HS-27A (cell line): ENCODE measurements at places on chromosomes 5 and 9.
A peak's percentile ranks its signal among the peaks of the same experiment; 100 is the strongest.

GRCh38 chr5:127210042-127210441, 80.6 kb upstream of the MEGF10 start:
- DNase-seq = no peak

DNA sequence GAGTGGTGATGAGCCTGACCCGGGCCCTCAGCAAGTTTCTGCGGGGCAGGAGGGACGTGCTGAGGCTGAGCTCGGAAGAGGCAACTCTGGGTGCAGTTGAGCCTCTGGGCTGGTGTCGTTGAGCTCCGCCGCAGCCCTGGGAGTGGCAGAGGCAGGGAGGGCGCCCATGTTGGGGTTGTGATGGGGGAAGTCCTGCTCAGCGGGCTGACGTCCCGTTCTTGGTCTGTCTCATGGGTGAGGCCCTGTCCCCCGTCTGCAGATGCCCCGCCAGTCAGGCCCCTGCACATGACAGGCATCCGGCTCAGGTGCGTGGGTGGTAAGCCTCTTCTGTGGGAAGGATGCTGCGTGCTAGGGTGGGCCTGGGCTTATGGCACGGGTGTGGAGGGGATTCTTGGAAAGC, 64.3 kb downstream of the RXRA start:
- no peak for DNase-seq

DNA sequence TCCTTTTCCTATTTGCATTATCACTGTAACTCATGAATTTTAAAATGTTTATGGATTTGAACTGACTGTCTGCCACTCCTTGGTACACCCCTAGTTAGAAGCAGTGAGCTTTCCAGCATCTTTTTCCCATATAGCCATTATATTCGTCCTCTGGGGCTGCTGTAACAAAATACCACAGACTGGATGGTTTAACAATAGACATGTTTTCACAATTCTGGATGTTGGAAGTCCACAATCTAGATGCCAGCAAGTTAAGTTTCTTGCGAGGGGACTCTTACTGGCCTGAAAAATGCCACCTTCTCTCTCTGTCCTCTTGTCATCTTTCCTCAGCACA, 530.0 kb downstream of the SEMA5A start:
- no peak for DNase-seq

- no peak for DNase-seq
Measured at GRCh38 chr9:114126247-114127060, 27.4 kb upstream of the KIF12 start.

DNA sequence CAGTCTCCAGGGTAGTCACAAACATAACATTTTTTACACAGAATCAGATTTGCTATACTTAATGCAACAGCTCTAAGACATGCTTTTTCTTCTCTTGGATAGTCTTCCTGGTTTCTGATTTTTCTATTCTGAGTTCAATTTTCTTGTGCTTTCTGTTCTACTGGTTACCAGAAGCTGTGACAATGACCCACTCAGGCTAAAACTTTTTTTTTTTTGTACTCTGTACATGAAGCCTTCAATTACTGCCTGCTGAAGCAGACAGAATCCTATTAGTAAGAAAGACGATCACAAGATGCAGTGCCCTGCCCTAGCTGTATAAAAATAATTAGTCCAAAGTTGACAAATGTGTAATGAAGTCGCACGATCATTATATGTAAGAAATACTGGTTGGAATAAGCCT, 231.1 kb upstream of the TBCA start:
- DNase-seq = no peak

- DNase-seq = no peak
Measured at GRCh38 chr5:76269932-76270610, 133.0 kb upstream of the IQGAP2 start.

- no peak for DNase-seq
Measured at GRCh38 chr5:77957081-77957480, 180.9 kb upstream of the TBCA start.

DNA sequence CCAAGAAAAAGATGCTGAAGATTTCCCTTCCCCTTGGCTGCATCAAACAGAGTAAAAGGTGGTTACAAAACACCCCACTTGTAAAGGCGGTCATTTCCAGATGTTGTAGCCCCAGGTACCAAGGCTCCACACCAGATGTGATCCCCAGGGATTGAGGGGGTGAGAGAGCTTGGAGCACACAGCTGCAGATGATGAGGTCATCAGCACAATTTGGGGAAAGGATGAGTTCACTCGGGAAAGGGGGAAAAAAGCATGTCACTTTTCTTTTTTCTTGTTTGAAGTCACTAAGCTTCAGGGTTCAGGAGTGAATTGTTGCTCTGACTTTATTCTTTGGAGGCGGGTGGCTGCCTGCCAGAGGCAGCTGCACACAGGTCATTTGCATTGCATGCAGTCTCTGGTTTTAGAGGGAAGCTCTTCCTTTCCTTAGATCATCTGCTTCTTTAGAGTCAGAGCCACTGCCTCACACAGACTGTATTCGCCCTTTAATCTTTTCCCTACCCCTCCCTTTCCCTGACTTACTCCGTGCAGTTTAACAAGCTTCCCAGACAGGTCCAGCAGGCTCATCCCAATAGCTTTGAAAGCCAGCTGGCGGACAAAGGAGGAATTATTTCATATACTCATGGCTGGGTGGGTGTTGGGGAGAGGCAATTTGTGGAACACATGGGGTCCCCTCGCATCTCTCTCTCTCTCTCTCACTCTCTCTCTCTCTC, 409.3 kb upstream of the SLC24A2 start:
- DNase-seq = no peak

DNA sequence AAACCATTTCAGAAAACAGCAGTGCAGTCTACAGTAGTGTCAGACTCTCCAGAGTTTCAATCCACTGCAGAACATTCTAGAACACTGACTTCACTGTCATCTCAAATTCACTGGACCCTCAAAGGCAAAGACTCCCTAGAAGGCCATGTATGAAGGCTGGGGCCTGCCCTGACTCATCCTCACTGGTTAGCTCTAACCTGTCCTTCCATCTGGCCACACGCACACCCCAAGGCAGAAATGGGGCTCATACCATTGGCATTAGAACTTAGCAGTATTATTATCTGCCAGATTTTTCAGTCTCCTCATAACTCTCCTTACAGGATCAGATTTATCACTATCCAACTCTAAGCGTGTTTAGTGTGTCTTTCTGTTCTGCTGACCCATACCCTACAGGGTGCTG, 20.4 kb downstream of the S1PR3 start:
- no peak for DNase-seq

DNA sequence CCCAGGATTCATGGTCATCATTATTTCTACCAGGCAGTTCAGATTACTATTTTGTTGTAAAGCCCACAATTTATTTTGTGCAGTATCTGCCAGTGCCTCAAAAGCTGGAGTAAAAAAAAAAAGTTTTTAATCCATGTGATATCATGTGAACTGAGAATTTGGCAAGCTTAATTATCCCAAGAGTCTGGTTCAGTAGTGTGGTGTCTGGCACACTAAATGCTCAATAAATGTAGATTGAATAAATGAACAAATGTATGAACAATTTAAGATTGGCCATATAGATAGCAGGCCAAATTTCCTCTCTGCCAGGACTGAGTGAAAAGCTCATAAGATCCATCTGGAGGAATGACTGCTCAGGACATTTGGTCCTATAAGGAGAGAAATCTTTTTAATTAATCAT, 533.0 kb downstream of the TLE1 start:
- DNase-seq = no peak

DNA sequence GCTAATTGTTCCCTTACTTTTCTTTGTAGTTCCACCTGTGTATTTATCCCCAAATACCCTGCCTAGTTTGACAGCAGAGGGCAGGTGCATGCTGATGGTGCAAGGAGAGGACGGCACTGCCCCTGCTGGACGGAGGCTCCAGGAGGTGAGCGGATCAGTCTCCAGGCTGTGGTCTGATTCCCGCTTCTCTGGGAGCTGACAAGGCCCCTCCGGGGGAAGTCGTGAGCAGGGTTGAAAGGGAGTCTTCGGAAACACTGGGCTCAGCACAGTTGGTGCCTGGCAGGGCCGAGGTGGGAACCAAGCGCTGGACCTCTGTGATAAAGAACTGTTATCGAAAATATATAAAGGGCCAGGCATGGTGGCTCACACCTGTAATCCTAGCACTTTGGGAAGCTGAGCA, 52.9 kb downstream of the RASGEF1C start:
- DNase-seq = no peak

- no peak for DNase-seq
Measured at GRCh38 chr9:92962846-92963245, 15.5 kb downstream of the FGD3 start.

- DNase-seq = no peak
Measured at GRCh38 chr5:97127727-97128126, 14.7 kb downstream of the LIX1 start.

DNA sequence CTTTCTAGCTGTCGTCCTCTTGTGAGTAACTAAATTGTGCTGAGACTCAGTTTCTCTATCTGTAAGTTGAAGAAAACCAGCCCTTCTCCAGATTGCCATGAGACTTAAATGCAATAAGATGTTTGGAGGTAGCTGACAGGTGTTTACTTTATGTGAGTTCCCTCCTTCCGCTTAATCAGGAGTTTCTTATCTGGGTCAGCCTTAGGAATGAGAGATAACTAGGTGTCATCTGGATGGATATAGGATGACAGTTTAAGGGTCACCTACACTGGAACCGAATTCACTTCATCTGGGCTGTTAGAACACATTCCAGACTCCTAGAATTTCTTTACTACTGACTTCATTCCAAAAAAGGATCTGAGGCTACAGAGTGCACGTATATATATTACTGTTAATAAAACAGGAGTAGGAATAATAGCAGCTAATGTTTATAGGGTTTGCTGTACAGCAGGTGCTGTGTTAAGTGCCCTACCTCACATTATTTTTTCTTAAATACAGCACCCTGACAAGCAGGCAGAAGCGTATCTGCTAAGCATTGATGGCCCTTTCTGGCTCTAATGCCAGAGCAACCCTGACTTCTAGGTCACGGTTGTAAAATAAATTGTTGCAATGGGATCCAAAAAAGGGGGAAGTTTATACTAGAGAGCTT, 30.0 kb upstream of the CPEB4 start:
- DNase-seq = no peak

- DNase-seq = no peak
Measured at GRCh38 chr5:1383886-1384401, 39.0 kb upstream of the CLPTM1L start.

DNA sequence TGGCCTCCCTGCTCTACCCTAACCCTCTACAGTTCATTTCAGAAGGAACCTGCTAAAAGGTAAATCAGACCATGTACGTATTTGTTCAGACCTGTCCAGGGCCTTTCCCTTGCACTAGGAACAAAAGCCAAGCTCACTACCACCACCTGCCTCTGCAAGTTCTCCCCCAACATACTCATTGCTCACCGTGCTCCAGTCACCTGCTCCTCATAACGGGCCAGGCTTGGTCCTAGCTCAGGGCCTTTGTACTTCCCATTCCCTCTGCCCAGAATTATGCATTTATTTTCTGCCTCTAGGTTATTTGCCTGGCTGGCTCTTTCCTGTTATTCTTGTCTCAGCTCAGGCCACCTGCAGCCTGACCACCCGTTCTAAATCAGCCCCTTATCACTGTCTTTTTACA, 4.8 kb upstream of the FGF1 start:
- DNase-seq = no peak

DNA sequence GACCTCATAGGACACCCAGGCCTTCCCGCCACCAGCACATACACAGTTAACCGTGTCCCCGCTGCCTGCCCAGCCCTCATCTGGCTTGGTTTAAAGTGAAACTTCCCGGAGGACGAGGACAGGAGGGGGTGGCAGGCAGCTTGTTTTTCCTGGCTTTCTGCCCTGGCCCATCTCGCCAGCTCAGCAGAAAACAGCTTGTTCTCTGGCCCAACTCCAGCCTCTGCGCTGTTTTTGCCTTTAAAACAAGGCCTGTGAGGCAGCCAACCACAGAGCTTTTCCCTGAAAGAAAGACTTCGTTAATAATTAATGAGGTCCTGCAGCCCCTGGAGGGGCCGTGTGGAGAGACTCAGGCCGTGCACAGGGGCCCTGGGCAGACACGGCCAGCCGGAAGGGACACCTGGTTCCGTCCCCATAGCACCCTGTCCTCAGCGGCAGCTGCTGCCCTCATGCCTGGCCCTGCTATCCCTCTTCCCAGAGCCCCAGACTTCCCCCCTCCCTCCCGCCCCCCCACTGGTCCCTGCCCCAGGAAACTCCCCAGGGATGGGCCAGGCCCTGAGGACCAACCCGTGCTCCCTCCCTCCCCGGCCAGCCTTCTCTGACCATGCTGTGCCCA, 108.7 kb downstream of the RXRA start:
- peak; percentile 48 for DNase-seq

GRCh38 chr5:63154476-63155309, 576.1 kb downstream of the LRRC70 start:
- DNase-seq = no peak

DNA sequence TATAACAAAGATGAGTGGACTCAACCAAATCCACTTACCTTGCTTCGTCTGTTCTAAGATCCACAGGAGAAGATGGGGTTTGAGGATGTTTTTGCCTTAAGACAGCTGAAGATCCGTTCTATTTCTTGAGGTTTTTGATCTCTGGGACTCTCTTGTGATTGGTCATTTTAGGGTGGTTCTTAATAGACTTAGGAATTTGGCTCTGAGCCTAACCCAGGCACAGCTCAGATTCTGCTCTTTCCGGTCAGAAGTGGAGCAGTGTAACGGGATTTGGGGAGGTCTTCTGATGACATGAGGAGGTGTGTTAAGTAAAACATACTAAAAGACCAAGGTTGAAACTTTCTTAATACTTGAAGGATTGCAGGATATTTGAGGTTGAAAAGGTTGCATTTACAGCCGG, 166.9 kb downstream of the DMRT2 start:
- no peak for DNase-seq

- DNase-seq = no peak
Measured at GRCh38 chr5:121667292-121667691, 184.4 kb upstream of the FTMT start.

- DNase-seq = peak; percentile 27
Measured at GRCh38 chr5:45038366-45038987, 229.7 kb downstream of the MRPS30 start.

GRCh38 chr9:123789554-123790292, 140.2 kb downstream of the DENND1A start:
- no peak for DNase-seq

- DNase-seq = no peak
Measured at GRCh38 chr9:99266255-99267023, 44.4 kb downstream of the SEC61B start.

DNA sequence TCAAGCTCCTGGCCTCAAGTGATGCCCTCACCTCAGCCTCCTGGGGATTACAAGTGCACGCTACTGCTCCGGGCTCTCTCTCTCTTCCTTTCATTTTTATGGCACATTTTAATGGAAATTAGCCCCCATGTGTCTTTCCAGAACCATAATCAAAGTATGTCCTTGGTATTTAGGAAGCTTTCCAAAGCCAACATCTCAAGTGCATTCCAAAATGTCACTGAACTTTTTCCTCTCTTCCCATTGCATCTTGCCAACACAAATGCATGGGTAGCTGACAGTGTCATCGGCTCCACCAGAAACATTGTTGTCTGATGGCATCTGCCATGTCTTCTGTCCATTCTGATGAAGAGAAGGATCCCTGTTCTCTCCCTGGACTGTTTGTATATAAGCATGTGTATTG, 90.5 kb upstream of the ANXA1 start:
- no peak for DNase-seq

DNA sequence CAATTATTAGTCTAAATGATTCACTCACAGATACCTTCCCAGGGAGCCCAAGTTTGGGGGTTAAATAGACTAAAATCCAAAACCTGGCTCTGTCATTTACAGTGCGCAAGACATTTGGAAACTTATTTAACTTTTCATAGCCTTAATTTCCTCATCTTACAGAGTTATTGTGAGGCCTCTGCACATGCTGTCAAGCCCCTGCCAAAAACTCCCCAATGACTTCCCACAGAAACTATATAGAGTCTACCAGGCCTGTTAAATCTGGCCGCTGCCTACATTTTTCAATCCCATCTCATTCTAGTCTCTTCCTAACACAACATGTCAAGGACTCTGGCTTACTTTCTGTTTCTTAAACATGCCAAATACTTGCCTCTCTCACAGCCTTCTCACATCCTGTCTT, 412.5 kb downstream of the ELAVL2 start:
- DNase-seq = no peak
